AG20443 (cell line): ENCODE measurements at places on chromosomes 13 and 19.

GRCh38 chr13:47066226-47066625 lies 169.4 kb upstream of the HTR2A start:
- peak; percentile 18 for DNase-seq

- no peak for DNase-seq
These were observed 2.4 kb upstream of the NCAN start for GRCh38 chr19:19209372-19209771.

DNA sequence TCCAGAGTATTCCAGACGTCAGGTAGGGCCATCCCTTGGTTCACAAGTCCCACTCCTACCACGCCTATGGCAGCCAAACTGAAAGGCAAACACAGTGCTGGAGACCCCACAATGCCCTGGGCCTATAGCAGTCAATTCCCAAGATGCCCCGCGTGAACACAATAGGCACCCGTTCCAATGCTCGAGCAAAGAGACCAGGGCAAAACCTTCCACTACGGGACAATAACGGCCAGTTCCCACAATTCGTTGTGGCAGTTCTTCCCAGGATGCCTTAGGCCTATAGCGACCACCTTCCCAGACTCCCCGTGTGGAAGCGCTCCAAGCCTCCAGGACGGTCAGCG lies 538 bp downstream of the ZNF428 start:
- DNase-seq, result peak; percentile 58

DNA sequence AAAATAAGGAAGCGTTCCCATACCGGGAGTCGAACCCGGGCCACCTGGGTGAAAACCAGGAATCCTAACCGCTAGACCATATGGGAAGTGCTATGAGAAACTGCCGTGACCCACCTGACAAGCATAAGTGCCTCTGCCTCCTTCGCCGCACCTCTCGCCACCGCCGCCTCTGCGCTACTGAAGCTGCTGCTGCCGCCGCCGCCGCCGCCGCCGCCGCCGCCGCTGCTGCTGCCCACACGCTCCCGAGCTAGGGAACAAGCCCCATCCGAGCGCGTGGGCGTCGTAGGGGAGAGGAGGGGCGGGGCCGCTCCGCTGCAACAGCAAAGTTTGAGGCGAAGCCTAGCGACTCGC lies 610 bp upstream of the WBP4 start:
- DNase-seq, result peak; percentile 64

- no peak for DNase-seq
These were observed 2.0 kb downstream of the LRRC4B start for GRCh38 chr19:50565984-50566903.

- DNase-seq, result no peak
These were observed 4.6 kb upstream of the ZNF414 start for GRCh38 chr19:8518536-8518935.

GRCh38 chr13:109494925-109495369 lies 291.4 kb downstream of the IRS2 start:
- DNase-seq, result peak; percentile 68

DNA sequence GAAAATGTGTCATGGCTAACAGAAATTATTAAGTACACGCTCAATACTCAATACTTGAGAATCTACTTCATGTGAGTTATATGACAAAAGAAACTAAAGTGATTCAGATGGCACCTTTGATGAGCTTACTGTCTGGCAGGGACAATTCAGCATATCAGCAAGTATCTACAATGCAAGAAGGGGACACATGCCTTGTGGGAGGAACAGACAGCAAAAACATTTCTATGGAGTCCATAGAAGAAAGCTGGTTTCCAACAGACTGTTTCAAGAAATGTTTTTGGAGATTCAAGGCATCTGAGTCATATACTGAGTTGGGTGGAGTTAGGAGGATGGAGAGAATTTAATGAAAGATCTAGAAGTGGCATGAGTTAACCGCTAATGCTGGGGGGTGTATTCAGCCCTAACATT lies 54.7 kb downstream of the MBNL2 start:
- no peak for DNase-seq

- no peak for DNase-seq
These were observed 164.1 kb downstream of the KDM4B start for GRCh38 chr19:5132698-5133651.

- DNase-seq, result no peak
These were observed 2.7 kb downstream of the ING1 start for GRCh38 chr13:110716247-110716515.

DNA sequence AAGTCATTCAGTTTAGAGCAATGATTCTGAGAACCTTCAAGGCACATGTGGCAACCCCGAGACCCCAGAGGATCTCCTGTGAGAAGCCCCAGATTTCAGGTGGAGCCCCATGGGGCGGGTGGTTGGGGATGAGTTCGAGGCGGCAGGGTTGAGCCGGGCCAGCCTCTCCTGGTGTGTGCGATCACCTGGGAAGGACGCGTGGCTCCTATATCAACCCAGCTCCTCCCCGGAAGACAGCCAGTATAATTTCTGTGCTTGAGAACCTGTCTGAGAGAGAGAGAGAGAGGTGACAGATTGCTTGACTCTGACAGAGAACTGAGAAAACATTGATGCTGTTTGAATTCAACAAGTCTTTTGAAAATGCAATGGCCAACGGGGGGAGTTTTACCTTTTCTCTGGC lies 89.0 kb downstream of the TEX29 start:
- no peak for DNase-seq

DNA sequence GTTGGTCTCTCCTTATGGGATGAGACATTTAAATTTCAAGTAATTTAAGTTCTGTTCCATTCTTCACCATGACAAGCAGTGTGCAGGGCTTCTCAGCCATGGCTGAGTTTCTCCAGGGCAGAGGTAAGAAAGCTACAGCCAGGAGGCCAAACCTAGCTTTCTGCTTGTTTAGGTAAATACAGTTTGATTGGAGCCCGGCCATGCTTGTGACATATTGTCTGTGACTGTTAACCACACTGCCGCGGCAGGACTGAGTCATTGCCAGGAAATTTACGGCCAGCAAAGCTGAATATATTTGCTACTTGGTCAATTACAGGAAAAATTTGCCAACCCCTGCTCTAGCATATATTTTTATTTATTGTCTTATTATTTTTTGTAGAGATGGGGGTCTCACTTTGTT lies 10.7 kb downstream of the NLRP8 start:
- no peak for DNase-seq

DNA sequence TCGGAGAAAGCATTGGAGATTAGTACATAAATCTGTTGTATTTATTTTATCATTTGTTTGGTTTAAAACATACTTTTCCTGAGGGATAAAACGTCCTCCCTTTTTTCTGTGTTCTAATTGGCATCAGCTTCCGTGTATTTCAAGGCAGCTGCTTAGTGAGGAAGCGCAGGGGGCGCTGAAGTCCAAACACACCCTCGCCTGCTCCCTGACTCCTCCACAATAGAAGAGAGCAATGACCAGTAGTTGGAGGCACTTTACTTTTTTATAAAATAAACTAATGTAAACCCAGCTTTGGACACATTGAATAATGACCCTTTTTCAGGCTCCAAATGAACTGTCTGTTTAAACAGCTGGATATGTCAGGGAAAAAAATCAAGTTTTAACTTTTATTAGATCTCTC lies 79.9 kb downstream of the RNASEH2B start:
- DNase-seq, result no peak

- no peak for DNase-seq
These were observed 2.7 kb upstream of the TEX29 start for GRCh38 chr13:111317571-111318345.

DNA sequence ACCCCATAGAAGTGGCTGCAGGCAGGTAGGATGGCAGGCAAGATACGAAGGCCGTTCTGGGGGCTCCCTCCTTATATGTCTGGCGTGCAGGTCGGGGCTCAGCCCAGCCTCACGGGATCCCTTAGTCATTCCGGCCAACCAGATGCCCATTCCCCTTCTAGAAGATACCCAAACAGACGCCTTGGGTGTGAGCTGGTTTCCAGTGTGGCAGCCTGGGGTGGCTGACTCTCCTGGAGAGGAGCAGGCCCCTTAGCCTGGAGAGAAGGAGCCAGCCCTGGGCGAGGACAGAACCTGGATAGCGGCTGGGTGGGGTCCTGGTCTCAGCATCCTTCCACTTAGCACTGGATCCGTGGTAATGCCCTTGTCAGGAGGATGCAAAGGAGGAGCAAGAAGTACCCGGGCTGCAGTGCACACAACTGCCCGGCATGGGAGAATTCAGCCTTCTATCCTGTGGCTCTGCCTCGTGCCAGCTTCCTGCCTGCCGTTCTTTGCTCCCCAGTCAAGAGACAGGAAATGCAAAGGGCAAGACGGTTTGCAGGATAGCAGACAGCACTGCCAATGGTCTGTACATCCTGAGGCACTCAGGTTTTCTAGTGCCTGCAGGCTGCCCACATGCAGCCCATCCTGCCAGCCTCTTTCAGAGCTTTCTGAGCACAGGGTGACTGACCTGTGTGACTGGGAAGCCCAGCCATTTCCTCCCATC lies 56.7 kb upstream of the WASF3 start:
- no peak for DNase-seq

GRCh38 chr13:60629158-60629557 lies 232.1 kb downstream of the TDRD3 start:
- no peak for DNase-seq

DNA sequence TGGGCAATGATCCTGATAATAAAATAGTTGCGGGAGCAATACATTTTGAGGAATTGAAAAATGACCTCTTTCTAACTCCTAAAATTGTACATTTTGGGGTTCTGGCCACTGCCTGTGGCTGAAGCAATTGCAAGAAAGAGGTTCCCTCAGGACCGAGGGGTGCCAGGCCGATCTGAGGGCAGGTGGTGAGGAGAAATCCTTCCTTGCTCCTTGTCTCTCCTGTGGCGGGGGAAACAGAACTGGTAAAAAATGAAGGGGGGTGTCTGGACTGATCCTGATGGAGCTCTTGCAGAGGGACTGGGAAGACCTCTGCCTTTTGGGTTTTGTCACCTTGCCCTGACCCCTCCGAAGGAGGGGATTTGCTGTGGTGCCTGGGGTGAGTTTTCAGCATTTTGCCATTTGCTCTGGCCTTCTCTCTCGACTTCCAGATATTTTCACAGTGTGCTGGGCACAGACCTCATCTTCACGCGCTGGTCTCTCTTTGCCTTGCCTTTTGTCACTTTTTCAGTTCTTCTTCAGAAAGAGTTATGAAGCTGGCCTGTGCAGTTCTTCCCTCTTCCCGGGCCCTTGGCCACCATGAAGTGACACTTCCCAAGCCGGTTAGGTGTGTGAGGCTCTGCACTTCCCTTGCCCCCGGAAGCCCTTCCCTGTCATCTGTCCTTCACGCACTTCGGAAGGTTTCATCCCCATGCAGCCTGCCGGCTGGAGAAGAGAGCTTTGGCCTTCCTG lies 22.2 kb downstream of the NFIX start:
- no peak for DNase-seq

GRCh38 chr13:32882691-32883090 lies 133.5 kb upstream of the KL start:
- DNase-seq, result no peak

DNA sequence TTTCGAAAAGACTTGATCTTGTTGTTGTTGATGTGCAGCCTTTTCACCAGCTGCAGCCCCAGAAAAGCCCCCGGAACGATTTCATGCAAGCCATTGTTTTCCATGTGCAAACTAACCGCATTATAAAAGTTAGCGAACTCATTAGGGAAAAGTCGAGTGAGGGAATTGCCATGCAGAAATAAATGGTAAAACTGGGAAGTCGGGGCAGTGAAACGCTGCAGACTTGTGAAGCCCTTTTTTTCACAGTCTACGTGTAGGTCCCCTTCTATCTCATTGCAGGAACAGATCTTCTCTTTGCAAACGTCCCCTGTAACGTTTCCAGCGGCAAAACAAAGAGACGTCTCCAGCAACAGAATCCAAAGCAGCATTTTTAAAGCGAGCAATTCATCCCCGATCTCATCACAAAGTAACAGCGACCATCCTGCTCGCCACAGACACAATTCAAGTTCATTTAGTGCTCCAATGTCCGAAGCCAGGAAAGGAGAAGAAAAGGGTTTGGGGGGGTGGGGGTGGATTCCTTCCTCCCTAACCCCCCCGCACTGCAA lies 1.1 kb downstream of the SLITRK1 start:
- DNase-seq, result no peak

- peak; percentile 90 for DNase-seq
These were observed 7.7 kb downstream of the KDM4B start for GRCh38 chr19:4976401-4977298.

DNA sequence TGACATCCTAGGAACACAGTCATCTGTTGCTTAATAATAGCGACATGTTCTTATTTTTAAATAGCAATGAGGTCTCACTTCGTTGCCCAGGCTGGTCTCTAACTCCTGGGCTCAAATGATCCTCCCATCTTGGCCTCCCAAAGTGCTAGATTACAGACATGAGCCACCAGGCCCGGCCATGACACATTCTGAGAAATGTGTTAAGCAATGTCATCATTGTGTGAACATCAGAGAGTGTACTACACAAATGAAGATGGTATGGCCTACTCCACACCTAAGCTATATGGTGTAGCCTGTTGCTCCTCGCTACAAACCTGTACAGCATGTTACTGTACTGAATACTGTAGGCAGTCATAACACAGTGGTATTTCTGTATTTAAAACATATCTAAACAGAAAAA lies 24.6 kb upstream of the GARRE1 start:
- DNase-seq, result no peak

- DNase-seq, result no peak
These were observed 61.9 kb downstream of the DOCK9 start for GRCh38 chr13:98915981-98916380.

- DNase-seq, result no peak
These were observed 13.2 kb downstream of the DAZAP1 start for GRCh38 chr19:1420590-1420989.
